ENCODE measurements at places on chromosomes 2 and 18. TPM values are rescaled to one million over a fixed set of nuclear protein-coding genes. Genes with fewer than 3 reads are reported as not detected.

Gene WNT10A
- not detected for total RNA-seq

Gene SERPINB13
- total RNA-seq, result not detected

Gene MATN3
- total RNA-seq, result not detected

Gene ATP8B1
- total RNA-seq, result 18.4 TPM

Gene UGT1A5
- total RNA-seq, result 4.7 TPM

Gene DAW1
- total RNA-seq, result not detected

Gene CDH2
- 46.8 TPM for total RNA-seq

Gene INHA
- total RNA-seq, result not detected

Gene IL1A
- not detected for total RNA-seq

Gene MC4R
- not detected for total RNA-seq

Gene TWIST2
- total RNA-seq, result 0.56 TPM

Gene RTP5
- not detected for total RNA-seq

Gene STON1
- total RNA-seq, result 1.1 TPM
